ENCODE measurements at places on chromosomes 13 and 19.
A peak's percentile ranks its signal among the peaks of the same experiment; 100 is the strongest.

DNA sequence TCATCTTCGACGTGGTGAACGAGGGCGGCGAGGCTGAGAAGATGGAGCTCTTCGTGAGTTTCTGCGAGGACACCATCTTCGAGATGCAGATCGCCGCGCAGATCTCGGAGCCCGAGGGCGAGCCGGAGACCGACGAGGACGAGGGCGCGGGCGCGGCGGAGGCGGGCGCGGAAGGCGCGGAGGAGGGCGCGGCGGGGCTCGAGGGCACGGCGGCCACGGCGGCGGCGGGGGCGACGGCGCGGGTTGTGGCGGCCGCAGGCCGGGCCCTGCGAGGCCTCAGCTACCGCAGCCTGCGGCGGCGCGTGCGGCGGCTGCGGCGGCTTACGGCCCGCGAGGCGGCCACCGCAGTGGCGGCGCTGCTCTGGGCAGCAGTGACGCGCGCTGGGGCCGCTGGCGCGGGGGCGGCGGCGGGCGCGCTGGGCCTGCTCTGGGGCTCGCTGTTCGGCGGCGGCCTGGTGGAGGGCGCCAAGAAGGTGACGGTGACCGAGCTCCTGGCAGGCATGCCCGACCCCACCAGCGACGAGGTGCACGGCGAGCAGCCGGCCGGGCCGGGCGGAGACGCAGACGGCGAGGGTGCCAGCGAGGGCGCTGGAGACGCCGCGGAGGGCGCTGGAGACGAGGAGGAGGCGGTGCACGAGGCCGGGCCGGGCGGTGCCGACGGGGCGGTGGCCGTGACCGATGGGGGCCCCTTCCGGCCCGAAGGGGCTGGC lies 52.6 kb downstream of the MAP4K1 start:
- no peak for DNase-seq

GRCh38 chr13:109253316-109253715 lies 533.1 kb downstream of the IRS2 start:
- no peak for DNase-seq

DNA sequence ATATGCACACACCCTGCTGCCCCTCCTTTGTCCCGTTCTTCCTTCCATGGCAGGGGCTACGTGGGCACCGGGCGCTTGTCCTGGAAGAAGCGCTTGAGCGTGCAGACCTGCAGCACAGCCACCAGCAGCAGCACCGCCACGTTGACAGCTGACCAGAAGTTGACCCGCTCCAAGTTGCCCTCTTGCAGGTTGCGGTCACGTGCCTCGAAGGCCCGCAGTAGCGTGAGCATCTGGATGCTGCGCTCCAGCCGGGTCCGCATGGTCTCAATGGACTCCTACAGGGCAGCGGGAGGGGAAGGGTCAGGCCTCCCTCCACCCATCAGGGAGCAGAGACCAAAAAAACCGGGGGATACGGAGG lies 3.1 kb downstream of the TMED1 start:
- no peak for DNase-seq

- no peak for DNase-seq
Measured at GRCh38 chr19:5994405-5995165, 16.6 kb upstream of the RANBP3 start.

GRCh38 chr13:48862572-48862971 lies 113.1 kb upstream of the FNDC3A start:
- DNase-seq, result no peak

- no peak for DNase-seq
Measured at GRCh38 chr19:33508941-33509614, 12.5 kb downstream of the PEPD start.

GRCh38 chr19:43318203-43318602 lies 35.3 kb upstream of the CD177 start:
- no peak for DNase-seq

DNA sequence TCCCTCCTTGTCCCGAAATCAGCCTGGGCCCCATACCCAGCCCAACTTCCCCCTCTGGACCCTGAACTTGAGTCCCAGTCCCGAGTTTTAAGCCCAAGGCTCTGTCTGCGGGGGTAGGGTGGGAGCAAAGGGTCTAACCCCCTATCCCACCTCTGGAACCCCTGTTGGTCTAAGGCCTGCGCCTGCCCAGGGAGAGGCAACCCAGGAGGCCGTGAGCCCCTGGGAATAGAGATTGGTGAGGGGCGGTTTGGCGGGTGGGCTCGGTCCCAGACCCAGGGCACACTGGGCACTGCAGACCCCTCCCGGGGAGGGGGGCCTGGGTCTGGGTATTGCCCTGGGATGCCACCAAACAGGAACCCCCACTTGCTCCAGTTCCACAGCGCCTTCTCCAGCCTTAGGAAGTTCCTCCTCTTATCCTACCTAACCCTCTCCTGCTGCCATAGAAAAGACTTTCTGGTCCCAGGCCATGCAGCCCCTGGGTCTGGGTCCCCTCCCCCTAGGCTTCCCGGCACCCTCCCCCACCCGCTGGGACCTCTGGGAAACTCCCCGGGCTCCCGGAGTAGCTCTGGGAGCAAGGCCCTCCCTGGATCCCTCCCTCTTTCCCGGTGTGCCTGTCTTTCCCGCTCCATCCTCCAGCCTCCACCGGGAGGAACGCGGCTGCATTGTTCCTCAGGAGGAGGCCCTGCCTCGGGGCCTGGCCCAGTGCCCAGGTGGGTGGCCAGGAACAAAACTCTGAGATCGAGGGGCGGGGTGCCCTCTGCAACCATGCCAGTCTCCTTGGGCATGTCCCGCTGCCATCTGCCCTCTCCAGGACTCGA lies 33.6 kb upstream of the NANOS3 start:
- no peak for DNase-seq

GRCh38 chr13:46687810-46688209 lies 109.2 kb downstream of the ESD start:
- no peak for DNase-seq

GRCh38 chr13:69010789-69011188 lies 1096.8 kb upstream of the ATXN8OS start:
- no peak for DNase-seq

DNA sequence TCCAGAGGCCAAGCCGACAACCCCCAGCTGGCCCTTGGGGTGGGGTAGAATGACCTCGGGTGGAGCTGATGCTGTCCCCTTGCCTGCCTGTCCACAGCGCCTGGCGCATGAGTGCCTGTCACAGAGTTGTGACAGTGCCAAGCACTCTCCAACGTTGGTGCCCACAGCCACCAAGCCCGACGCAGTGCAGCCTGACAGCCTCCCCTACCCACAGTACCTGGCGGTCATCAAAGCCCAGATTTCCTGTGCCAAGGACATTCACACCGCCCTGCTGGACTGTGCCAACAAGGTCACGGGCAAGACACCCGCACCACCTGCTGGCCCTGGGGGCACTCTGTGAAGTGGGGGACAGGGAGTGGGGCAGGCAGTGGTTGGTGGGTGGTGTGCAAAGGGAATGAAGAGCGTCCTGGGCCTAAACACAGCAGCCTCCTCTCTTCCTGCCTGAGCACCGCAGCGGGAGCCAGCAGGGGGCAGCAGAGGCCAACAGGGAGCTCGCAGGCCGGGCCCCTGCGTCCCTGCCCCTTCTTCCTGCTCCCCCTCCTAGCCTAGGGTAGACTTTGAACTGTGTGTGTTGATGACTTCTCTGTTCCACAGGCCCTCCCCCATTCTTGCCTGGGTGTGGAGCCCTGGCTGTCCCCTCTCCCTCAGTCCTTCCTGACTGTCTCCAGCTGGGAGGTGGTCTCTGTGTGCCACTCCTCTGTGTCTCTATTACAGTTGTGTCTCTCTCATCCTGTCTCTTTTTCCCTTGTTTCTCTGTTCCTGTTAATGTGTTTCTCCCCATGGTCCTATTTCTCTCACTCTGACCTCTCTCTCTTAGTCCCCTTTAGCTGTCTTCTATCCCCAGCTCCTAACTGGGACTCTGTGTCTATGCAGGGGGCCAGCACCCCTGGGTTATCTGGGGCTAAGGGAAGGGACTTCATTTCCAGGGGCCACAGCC lies 6.5 kb downstream of the MED29 start:
- peak; percentile 88 for DNase-seq

- no peak for DNase-seq
Measured at GRCh38 chr19:54803410-54803809, at the start of gene KIR2DL4. TSS of gene KIR2DL4 (plus strand) at chr19:54803610. CDS start at chr19:54803652, 42 bp downstream.

GRCh38 chr19:8458380-8458779 lies 13.6 kb downstream of the HNRNPM start:
- no peak for DNase-seq

DNA sequence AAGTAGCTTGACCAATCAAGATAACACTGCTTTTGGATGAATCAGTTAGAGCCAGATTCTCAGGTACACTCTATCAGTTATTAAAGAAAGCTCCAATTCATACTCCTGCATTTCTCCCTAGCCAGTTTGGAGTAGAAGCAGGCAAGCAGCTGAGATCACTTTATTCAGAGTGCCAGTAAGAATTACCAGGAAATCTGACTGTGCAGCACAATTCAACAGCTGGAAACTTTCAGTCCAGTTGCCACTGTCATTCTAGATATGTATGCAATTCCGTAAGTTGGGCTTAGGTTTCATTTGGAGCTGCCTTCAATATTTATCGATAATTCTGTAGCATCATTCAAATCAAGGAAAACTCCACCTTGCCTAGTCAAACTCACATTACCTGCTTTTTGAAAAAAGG lies 2625.6 kb upstream of the PCDH20 start:
- DNase-seq, result no peak

- no peak for DNase-seq
Measured at GRCh38 chr19:29753190-29753933, 38.3 kb upstream of the C19orf12 start.

DNA sequence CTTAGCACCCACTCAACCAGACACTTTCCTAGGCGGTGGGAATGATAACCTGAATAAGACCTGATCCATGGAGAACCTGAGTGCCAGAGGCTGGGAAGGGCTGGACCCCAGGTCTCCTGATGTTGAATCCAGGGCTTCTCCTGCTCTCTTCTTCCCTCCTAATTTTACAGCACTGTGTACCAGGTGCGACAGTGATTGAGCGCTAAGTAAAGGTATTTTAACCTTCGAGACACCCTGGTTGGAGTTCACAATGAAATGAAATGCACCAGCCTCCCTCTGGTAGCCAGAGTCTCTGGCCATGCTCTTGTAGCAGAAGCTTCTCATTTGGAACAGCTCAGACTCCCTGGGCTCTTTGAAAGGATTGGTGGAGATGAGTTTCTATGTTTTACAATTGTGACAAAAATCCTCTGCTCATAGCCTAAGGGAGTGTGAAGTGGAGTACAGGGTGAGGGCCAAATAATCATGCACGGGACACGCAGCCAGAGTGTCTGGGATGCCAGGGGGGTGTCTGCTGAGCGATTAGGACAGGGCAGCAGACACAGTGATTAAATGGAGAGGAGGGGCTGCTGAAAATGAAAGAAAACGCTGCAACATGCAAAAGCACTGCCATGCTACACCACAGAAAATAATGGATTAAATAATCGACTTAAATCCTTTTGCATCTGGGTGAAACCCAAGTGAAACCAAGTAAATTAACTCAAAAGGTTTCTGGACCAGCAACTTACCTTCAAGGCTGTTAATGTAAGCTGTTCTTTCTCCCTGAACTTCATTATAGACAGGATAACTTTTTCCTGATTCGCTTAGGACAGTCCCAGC lies 83.8 kb downstream of the FAM216B start:
- DNase-seq, result no peak

DNA sequence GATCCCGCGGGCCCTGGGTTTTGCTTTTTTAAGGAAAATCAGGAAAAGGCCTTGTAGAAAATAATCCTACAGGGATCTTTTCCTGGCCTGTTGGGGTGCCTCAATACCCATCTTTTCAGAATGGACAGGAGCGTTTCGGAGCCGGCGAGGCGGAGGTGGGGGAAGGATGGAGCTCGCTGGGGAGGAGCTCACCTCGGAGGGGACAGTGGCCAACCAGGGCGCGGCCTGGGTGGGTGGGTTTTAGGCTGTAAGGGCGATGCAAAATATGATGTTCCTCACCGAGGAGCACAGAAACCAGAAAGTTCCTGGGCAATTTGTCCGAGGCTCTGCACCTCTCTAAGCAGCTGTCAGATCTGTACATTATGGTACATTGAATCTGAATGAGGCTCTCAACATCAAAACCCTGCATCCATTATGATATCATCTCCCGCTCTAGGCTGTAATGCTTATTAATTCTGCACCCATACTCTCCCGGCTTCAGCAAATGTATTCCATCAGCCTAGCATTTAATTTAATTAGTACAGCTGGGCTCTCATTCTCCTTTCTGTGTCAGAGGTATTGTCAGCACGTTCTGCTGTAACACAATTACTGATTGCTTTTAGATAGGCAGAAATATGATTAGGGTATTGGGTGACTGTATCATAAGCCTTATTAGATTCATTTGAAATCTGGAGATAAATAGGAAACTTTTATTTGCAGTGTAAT lies 90.3 kb upstream of the SOX1 start:
- no peak for DNase-seq

GRCh38 chr19:36215276-36216123 lies 594 bp downstream of the ZNF146 start:
- peak; percentile 35 for DNase-seq

DNA sequence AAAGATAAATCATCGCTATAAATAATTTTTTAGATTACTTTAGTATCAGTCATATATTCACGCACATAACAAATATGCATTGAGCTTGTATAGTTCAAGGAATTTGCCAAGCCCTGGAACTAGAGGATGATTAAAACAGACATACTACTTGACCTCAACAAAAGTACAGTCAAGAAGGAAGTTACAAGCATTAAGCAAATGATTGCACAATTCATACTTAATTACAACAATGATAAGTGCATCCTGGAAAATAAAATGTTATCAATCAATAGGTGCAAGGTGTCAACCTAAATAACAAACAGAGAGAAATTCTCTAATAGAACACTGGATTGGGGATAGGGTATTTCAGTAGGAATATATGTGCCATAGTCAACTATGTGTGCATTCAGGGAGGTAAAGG lies 491.2 kb downstream of the GPC5 start:
- DNase-seq, result no peak

GRCh38 chr13:82294226-82294625 lies 1588.0 kb downstream of the SLITRK1 start:
- no peak for DNase-seq

DNA sequence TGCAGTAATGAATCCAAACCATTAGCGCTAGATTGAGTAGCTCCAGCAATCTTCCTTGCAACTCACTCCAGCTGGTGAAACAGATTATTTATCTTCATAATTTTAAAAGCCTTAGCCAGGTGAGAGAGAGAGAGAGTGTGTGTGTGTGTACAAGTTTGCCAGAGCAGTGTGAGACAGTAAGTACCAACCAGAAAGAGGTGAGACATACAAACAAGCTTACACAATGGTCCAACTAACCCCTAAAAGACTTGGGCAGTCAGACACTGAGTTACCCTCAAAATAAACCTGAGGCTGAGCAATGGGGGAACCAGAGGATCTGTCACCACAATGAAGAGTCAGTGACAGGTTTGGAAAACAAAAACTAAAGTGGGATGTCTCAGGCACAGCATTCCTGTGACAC lies 8.1 kb upstream of the THSD1 start:
- DNase-seq, result no peak

GRCh38 chr19:31538879-31539278 lies 189.6 kb upstream of the TSHZ3 start:
- no peak for DNase-seq

- DNase-seq, result no peak
Measured at GRCh38 chr19:30802424-30803013, 430.3 kb downstream of the ZNF536 start.

DNA sequence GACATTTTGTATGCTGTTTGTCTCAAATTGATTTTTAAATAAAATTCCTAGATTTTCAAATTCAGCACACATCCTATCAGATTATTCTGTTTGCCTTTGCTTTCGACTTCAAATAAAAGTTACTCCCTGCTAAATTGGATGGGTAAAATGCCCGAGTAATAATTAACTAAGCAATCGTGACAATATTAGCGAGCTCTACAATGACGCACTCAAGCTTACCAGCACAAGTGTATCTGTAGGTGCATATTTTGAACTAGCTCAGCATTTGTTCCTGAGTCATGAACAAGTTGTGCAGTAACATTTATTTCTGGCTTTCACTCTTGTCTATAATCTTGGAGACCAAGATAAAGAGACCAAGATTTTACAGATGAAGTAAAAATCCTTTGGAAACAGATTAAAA lies 113.4 kb downstream of the UBL3 start:
- no peak for DNase-seq
